ENCODE measurements at places on chromosomes 2 and 18.

DNA sequence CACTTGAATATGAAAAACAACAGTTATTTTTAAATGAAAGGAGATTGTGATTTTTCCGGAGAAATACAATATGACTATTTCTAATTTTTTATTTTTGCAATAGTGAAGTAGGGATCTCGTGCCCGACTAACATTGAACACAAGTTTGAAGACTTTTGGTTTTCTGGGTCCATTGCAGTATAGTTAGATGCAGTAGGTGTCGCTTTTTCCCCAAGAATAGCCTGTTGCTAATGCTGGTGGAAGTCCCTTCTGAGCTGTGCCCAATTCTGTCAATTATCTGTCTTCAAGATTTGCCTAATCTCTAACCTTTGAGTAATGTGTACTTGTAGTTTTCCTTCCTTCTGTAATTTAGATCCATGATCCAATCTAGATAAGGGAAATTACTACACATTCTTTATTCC lies 36.5 kb downstream of the SEMA4F start:
- no peak for DNase-seq

DNA sequence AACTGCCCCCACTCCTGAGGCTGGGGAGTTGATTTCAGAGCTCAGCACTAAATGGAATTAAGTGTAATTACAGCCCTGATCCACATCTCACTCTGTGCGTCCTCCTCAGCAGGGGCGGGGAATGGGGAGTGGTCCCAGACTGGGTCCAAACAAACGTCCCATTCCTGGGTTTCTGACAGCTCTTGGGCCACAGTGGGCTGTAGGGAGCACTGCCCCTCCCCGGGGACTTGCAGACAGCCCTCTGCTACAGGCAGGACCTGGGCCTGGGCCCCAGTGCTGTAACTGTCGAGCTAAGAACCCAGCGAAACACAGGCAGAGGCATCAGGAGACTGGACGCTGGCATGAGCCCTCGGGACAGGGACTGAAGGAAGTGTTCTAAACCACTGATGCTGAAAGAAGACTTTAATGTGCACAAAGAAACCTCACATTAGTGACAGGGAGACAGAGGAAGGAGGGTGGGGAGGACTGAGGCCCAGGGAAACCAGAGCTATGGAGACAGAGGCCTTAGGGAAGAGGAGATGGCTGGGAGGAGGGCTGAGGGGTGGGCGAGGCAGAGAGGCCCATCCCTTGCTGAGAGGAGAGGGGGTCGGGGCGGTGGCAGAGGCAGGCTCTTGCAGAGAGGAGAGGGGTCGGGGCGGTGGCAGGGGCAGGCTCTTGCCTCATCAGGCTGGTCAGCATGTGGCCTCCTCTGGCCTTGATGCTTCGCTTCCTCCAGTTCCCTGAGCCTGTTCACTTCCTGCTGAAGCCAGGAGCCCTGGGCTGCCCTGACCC lies 5.8 kb upstream of the SEMA4C start:
- DNase-seq = no peak

- peak; percentile 75 for DNase-seq
Observed at GRCh38 chr18:36711813-36712444, 116.9 kb downstream of the TPGS2 start.

DNA sequence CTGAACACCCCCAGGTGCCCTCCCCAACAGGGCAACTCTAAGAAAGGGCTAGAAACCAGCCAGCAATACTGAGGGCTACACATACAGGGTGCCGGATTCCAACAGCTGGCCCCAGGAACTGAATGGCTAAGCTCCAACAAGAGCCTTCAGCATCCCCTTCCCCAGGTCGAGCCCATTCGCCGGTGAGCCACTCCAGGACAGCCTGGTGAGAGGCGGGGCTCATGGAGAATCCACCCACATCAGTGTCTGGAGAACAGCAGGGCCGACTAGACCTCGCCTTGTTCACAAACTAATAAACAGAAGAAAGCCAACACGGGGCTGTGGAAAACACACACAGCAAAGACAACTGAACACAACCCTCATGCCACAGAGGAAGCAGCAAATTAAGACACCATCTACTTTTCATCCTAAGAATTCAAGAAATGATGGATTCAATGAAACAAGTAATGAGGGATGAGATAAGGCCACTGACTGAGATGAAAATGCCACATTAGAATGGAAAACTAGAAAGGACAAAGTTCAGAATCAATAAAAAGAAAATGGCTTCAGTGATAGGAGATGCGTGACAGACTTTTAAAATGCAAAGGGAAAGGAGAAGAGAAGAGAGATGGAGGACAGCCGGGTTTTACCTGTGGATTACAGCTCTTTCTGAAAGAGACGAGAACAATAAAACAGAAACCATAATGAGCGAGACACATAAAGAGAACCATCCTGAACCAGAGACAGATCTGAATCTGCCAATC lies 8.2 kb downstream of the PER2 start:
- DNase-seq = no peak

DNA sequence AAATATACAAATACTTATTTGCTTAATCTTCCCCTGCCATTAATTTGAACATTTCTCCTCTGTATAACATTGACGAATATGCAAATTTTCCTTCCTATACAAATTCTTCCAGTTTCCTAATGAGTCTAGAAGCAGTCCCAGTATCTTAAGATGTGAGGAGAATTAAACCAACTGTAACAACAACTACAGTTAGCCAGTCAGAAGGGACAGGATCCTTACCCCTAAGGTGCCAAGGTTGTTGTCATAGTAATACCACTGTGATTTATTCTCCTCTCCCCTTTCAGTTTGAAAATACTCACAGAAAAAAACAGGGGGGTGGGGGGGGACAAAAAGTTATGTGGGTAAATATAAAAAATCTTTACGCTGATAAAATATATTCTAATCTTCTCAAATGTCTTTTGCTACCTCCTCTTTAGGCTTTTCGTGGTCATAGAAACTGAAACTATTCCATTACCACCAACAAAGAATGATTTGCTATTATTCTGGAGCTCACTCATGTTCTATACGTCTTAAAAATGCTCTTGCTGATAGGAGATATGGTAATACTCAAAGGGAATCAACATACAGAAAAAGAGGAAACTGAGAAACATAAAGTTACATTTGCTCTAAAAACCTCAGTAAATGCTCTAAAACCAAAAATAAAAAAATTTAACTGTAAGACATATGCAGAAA lies 107.6 kb downstream of the MEMO1 start:
- no peak for DNase-seq

Data from RWPE2 (cell line).